AG09319 (cell line): ENCODE measurements at places on chromosomes 11 and 22.
A peak's percentile ranks its signal among the peaks of the same experiment; 100 is the strongest.

DNA sequence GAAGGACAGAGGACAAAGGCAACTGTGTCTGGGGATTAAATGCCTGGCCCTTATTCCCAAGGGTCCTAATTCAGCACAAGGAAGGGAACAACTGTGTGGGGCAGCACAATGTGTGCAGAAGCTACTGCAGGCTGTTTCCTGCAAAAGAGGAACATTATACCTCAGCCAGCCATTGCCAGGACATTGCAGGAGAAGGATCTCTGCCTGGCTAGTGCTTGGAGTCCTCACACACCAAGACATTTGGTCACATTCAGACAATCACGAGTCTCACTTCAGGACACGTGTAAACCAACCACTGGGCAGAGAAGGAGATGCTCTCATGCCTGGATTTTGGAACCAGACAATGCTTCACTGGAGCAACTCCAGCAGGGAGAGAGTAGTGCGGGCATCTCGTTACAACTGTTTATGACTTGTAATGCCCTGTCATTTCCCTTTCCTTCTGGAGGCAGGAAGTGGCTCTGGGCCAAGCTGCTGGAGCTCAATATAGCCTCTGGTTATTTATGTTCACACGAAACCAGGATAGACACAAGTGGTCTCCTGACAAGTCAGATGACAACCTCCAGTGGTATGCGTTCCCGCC lies 23.9 kb upstream of the ZC3H12C start:
- DNase-seq, result peak; percentile 54

- DNase-seq, result no peak
These were observed 10.9 kb downstream of the SLC25A17 start for GRCh38 chr22:40808018-40808841.

DNA sequence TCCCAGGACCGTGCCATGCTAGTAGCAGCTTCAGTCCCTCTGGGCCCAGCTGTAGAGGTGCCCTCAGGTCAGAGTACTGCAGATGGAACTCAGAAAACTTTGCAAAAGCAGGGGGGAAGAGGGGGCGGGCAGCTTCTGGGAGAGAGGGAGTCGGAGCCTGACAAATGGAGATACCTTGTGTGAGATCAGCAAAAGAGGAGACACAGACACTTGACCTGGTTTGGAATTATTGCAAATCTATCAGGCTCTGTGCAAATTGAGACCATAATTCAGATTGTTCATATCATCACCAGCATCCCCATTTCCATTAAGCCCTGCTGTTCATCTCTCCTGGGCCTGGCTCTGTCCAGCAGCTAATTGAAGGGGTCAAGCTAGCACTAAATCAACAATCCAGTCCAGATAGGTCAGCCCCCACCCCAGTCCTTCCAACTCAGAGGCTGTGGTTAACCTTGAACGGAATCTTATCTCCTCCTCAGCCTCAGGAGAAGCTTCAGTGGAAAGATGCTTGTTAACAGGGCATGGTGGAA lies 292.6 kb upstream of the PLET1 start:
- DNase-seq, result no peak

GRCh38 chr11:78350646-78351165 lies 66.9 kb downstream of the GAB2 start:
- DNase-seq, result no peak

GRCh38 chr11:124543145-124543544 lies 309 bp downstream of the OR8B12 start:
- no peak for DNase-seq

DNA sequence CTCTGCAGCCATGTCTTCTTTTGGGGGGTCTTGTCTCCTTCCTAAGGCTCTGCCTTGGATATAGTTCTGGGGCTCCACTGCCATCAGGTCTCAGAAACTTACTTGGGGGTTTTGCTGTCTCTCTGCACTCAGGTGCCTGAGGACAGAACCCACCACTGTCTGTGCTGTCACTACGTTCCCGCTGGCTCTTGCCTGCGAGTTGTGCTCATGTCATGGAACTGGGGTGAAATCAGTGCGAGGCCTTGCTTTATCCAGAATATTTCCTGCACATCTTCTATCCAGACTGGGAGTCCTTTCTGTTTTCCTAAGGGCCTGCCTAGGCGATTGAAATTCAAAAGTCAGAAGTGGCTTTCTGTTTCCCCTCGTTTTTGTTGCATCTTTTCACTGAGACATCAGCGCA lies 6.6 kb upstream of the USP2 start:
- DNase-seq, result no peak

GRCh38 chr11:17753153-17753552 lies 18.6 kb downstream of the KCNC1 start:
- DNase-seq, result no peak

DNA sequence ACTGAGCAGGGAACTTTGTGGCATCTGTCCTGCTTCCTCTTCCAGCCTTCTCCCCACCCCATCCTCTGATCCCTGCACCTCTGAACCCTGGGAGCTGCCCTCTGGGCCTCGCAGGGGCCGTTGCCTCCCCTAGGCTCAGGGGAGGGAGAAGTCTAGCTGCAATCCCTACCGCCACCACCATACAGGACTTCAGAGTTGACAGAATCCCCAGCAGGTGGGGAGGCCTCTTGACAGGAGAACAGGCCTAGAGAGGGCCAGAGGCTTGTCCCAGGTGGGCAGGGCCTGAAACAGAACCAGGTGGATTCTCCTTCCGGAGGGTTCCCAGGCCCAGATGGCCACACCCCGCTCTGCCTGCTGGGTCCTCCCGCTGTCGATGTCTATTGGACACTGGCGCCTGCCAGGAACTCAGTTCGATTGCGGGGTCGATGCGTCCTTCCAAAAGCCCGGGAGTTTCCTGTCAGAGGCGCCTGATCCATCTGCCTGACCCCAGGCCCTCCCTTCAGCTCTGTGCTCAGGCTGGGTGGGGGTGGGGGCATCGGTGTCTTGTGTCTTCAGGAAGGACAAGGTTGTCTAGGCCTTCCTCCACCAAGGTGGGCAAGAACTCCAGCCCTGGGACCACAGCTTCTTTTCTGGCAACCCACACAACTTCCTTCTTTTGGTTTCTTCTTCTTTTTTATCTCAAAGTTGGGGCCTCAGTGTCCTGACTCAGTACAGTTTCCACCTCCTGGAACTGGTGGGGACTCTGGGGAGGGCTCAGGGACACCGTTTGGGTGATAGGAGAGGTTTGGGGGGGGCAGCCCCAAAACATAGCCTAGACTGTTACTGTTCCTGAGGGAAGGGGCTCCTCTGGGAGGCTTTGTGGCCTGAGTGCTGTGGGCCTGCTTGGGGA lies 6.4 kb downstream of the STARD10 start:
- no peak for DNase-seq

DNA sequence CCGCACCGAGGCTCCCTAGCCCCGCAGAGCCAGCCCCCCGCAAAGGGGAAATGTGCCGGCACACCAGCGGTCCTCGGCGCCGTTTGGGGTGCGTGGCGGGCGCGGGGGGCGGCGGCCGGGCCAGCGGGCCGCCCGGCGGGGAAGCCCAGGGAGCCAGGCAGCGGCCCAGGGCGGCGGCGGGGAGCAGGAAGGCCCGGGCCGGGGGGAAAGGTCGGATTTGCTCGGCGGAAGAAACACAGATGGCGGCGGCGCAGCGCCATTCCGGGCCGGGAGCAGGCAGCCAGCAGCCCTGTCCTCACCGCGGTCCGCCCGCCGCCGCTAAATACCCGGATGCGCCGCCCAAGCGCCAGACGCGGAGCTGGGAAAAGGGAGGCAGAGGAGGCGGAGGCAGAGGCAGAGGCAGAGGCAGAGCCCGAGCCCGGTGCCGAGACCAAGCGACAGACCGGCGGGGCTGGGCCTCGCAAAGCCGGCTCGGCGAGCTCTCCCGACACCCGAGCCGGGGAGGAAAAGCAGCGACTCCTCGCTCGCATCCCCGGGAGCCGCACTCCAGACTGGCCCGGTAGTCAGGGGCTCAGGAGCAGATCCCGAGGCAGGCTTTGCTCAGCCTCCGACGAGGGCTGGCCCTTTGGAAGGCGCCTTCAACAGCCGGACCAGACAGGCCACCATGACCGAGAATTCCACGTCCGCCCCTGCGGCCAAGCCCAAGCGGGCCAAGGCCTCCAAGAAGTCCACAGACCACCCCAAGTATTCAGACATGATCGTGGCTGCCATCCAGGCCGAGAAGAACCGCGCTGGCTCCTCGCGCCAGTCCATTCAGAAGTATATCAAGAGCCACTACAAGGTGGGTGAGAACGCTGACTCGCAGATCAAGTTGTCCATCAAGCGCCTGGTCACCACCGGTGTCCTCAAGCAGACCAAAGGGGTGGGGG lies 2.6 kb upstream of the GCAT start:
- DNase-seq, result peak; percentile 66

GRCh38 chr11:17156283-17156682 lies 51.5 kb downstream of the PIK3C2A start:
- no peak for DNase-seq

- no peak for DNase-seq
These were observed 319.8 kb downstream of the INSC start for GRCh38 chr11:15434529-15434928.

GRCh38 chr11:114472661-114473060 lies 33.4 kb downstream of the REXO2 start:
- no peak for DNase-seq

- DNase-seq, result no peak
These were observed 103.7 kb downstream of the CTTN start for GRCh38 chr11:70501933-70502540.

GRCh38 chr11:127226949-127227348 lies 226.4 kb upstream of the KIRREL3 start:
- no peak for DNase-seq

GRCh38 chr22:20080776-20081654 lies 974 bp downstream of the DGCR8 start:
- DNase-seq, result no peak

DNA sequence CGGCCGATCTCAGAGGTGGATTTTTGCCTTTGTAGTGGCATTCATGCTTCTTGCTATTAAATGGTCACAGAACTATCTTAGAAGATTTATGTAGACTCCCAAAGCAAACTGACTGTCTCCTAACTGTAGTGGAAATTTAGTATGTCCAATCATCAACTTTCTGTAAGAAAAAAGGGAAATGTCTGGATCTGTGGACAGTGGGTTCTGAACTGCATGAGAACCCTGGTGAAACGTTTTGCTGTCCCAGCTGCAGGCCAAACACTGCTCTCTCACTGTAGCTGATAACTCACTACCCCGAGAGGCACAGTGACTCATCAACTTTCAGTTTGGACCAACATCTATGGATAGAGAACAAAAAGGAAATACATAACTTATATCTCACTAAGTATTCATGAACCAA lies 387.1 kb downstream of the SOX6 start:
- DNase-seq, result peak; percentile 52

DNA sequence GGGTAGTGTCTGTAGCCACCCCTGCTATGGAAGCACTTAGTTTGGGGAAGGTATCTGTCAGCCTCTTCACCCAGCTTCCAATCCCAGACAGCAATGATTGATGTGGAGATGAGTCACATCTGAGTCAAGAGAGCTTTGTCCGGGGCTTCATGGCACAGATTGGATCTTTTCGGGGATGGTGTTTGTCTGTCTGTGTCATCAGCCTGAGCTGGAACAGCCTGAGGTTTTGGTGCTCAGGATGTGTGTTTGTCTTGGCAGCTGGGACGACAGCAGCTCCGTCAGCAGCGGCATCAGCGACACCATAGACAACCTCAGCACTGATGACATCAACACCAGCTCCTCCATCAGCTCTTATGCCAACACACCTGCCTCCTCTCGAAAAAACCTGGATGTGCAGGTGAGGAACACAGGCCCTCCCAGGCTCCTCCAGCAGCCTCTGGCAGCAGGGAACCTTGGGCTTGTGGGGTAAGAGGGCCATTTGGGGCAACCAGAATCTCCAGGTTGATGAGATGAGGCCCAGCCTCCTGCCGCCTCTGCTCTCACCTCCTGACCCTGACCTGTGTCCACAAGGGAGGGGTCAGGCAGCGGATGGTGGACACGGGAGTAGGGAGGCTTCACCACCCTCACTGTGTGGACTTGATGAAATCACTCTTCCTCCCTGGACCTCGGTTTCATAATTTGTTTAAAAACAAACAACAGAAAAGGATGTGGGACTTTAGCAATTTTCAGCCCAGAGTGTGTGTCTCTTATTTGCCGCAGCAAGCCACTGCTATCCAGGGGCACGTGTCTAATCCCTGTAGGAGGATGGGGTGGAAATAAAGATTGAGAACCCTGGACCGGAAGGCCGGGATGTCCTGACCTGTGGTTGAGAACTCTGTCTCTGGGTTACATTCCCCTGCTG lies 124.3 kb downstream of the DBX1 start:
- DNase-seq, result no peak

DNA sequence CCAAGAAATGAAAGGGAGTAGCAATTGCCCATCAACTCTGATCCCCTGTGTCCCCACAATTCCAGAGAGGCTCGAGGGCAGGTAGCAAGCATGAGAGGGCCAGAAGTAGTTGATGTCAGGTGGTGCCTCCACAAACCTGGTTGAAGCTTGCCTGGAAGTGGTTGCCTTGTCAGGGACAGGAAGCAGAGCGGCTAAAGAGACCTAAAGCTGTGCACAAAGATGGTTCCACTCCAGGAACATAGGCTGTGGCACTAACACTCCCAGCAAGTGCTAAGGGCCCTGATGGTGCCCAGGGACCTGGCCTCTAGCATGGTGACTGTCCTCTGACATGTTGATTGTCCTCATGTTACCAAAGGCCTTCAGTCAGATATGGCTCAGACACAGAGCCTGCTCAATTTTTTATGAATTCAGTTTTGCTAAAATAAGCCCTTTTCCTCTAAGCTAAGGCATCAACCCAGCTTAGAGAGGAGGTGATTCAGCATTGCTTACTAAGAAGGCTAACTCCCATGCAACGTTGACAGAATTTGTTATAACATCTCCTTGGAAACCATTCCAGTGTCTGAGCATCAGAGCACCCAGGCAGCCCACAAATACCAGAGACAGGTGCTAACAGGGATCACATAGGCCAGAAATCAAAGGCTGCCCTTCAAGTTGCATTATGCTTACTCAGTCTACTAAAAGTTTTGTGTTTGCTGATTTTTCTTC lies 196.3 kb upstream of the ARHGAP20 start:
- peak; percentile 46 for DNase-seq

- no peak for DNase-seq
These were observed 6.7 kb downstream of the SLC5A12 start for GRCh38 chr11:26715133-26715532.

DNA sequence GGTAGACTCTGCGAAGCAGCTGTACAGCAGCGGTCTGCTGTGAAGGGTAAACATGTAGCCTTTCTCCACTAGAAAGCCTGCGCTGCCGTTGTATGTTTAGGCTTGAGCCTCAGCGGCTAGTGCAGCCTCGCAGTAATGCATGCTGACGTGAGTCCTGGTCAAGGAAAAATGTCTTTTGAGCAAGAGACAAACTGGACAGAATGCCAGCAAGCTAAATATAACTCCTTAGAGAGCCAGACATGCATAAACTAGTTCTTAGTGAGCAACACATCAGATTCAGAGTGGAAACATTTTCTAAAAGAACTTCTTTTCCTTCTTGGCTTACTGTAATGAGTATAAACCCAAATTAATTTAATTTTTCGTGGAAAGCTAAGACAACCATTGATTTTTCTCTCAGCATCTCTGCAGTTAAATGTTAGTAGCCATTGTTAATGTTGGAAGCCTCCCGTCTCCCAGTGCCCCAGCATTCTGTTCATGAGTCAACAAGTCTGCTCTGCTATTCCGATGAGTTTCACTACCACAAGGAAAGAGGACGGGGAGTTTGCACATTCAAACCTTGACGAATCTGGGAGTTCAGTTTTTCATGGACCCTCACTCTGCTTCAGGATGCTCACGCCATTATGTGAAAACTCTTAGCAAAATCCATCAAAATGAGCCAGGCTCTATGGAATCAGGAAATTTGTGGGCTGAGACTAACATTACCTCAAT lies 51.4 kb downstream of the JAM3 start:
- peak; percentile 81 for DNase-seq
